ENCODE measurements at places on chromosomes 13 and 19.
A peak's percentile ranks its signal among the peaks of the same experiment; 100 is the strongest.

- peak; percentile 73 for DNase-seq
Observed at GRCh38 chr19:7925171-7925851, 624 bp downstream of the CTXN1 start.

- peak; percentile 74 for DNase-seq
Observed at GRCh38 chr19:45508417-45508860, 1.2 kb downstream of the VASP start.

- no peak for DNase-seq
Observed at GRCh38 chr13:101307181-101307701, 109.1 kb downstream of the NALCN start.

GRCh38 chr13:24124789-24125476 is 35.6 kb upstream of the SPATA13 start:
- no peak for DNase-seq

- DNase-seq, result no peak
Observed at GRCh38 chr13:107770541-107770940, 444.8 kb downstream of the LIG4 start.

GRCh38 chr19:12828494-12828893 is 5.9 kb downstream of the RTBDN start:
- DNase-seq, result no peak

DNA sequence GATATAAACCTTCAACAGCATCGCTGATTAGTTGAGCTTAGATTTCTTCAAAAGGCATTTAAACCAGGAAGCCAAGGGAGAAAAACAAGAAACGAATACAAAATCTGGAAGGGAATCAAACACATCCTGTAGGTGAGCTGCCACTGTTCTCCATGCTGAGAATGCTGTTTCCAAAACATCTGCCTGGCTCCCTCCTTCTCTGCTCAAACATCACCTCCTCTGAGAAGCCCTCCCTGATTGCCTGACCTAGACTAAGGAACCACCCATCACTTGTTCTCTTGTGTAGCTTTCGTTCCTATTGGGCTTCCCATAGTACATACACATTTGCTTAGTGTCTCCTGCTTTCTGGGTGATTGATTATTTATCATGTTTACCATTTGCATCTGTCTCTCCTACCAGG is 152.7 kb downstream of the CACNA1A start:
- no peak for DNase-seq

GRCh38 chr13:23622985-23623384 is 52.8 kb downstream of the TNFRSF19 start:
- DNase-seq, result no peak

DNA sequence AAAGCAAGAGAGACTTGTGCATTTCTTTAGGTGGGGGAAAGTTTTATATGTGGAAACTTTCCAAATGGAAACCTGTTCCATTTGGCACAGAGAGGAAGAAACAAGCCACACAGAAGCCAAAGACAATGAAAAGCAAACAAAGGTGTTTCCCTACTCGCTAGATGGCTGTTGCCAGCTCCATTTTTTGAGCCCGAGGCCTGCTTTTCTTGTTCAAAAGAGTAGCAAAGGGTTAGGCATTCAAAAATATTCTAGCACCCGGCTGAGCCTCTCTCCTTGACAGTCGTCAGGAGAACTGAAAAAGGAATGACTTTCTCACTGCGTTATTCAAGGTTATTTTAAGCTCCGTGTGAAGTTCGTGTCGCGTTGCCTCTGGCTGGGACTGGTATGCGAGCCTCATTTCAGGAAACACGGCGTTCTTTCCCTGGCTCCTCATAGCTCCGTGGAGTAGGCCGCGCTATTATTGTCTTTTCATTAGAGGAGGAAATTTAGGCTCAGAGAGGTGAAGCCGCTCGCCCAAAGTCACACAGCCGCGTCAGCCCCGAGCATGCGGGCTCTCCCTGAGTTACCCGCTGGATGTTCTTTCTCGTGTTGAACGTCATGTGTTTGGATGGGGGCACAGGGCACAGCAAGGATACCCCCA is 7.6 kb downstream of the TRPM4 start:
- DNase-seq, result no peak

- DNase-seq, result peak; percentile 8
Observed at GRCh38 chr19:345320-345879, 804 bp upstream of the MIER2 start.

- DNase-seq, result no peak
Observed at GRCh38 chr19:30593975-30594745, 222.0 kb downstream of the ZNF536 start.

GRCh38 chr19:34189199-34189916 is 17.1 kb downstream of the LSM14A start:
- DNase-seq, result no peak

GRCh38 chr13:45388664-45389063 is 29.5 kb downstream of the SLC25A30 start:
- no peak for DNase-seq

DNA sequence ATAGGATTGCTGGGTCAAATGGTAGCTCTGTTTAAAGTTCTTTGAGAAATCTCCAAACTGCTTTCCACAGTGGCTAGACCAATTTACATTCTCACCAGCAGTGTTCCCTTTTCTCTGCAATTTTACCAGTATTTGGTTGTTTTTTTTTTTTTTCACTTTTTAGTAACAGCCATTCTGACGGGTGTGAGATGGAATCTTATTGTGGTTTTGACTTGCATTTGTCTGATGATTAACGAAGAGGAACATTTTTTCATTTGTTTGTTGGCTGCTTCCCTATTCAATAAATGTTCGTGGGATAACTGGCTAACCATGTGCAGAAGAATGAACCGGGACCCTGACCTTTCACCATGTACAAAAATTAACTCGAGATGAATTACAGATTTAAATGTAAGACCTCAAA is 31.2 kb downstream of the CYP4F2 start:
- no peak for DNase-seq

- no peak for DNase-seq
Observed at GRCh38 chr13:95896301-95896700, 156.9 kb downstream of the UGGT2 start.

GRCh38 chr19:36151144-36152018 is 866 bp downstream of the COX7A1 start:
- peak; percentile 79 for DNase-seq

DNA sequence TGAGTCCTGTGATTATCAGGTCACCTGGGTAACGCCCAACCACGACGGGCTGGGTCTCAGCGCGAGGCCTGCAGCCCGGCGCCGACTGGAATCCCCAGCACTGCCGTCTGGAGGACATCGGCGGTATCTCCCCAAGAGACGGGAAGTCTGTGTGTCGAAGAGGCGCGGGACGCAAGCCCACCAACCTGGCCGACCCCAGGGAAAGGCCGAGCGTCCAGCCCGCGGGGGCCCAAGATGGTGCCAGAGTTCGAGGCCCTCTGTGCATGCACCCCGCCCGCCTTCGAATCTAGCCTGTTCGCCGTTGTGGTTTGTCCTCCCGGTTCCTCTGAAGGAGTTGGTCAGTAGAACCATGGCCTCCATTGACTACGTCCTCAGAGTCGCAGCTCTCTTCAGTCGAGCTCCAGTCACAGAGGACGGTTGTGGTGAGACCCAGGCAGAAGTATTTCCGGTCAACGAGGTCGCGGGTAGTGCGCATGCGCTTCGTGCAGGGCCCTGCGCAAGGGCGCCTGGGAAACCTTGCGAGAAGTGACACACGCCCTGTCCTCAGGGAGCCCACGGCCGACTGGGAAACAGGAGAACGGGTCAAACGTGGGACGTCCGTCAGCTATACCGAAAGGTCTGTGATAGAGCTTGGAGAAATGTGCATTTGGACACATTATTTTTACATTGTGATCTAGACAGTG is 24.1 kb upstream of the PEG3 start:
- DNase-seq, result peak; percentile 74

DNA sequence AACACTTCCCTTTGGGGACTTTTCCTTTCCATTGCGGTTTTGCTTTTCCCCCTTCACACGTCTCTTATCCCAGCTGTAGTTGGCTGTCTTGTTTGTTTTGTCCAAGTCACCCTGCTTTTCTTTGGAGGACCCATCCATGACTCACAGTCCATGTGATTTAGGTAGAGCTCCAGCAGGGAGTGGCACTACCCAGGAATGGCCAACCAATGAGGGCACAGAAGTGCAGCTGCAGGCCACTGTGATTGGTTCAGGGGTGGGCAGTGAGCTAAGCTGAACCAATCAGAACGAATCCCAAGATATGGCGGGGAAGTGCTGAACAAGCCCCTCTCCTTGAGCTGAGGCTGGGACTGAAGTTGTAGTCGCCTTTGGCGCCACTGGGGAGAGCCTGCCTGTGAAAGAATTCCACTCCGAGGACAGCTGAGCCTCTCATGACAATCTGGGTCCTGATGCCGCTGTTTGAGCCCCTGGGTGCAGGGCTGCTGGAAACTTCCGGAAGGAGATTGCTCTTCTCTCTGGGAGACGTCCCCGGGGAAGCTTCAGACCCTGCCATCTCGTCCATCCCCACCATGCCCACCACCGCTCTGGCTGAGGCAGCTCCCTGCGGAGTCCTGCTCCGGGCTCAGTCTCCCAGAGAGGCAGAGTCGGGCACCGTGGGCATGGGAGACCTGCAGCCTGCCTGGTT is 62.9 kb upstream of the URI1 start:
- no peak for DNase-seq

GRCh38 chr19:38060331-38060730 is 153.3 kb downstream of the SIPA1L3 start:
- no peak for DNase-seq

GRCh38 chr19:4233282-4233853 is 4.0 kb downstream of the EBI3 start:
- peak; percentile 41 for DNase-seq

GRCh38 chr13:103403148-103403740 is 337.0 kb upstream of the SLC10A2 start:
- DNase-seq, result no peak

- peak; percentile 58 for DNase-seq
Observed at GRCh38 chr19:17703824-17704463, 15.3 kb upstream of the MAP1S start.

DNA sequence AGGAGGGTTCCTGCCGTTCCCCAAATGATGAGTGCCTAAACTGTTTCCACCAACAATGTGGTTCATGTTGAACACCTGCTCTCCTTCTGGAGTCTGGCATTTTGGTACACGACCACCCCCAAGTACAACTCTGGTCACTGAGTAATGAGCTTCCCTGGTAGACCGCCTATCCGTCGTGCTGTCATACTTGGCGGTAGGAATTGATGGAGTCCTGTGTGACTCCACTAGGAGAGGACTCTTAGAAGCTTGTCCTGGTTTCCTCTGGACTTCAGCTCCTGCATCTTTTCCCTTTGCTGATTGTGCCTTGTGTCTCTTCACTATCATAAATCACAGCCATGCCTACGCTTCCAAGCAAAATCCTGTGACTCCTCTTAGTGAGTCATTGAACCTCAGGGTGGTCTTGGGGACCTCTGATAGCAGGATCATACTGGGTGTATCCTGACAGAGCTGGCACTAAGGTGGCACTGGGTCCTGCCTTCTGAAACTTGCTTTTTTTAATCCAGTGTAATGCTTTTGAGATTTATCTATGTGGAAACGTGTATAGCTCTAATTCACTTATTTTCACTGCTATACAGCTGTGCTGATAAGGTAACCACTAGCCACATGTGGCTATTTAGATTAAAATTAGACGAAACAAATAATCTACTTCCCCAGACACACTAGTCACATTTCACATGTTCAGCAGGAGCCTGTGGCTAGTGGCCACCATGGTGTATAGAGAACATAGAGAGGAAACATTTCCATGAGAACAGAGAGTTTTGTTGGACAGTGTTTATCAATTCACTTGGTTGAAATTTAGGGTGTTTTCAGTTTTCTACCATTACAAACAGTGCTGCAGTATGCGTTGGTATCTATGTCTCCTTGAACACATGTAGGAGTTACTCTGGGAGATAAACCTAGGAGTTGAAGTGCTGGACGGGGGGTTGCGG is 6.1 kb upstream of the ASF1B start:
- DNase-seq, result no peak

- DNase-seq, result no peak
Observed at GRCh38 chr19:10854350-10855089, 6.3 kb downstream of the C19orf38 start.

DNA sequence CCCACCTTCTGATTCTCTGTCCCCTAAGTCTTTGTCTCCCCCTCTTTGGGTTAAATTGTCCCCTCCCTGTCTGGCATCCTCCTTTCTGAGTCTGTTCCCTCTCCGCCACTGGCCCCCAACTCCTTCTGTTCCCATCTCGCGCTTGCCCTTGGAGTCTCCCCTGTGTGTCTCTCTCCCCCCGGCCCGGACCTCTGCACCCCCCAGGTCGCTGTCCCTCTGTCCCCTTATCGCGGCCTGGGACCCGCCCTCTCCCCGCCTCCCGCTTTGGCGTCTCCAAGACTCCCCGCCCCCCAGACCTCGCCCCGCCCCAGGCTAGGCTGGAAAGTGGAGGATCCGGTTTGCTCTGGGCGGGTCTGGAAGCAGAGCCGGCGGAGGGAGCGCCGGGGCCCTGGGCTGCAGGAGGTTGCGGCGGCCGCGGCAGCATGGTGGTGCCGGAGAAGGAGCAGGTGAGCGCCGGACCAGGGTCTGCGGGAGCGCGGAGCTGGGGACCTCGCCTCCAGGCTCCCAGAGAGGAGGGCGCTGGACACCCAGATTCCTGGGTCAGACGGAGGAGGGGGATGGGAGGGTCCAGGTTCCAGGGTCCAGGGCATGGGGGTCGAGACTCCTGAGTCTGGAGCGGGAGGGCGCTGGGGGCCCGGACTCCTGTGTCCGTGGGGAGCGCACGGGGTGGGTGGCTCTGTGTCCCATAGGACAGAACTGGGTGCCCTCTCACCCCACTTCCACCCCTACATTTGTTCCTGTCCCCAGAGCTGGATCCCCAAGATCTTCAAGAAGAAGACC is at the start of gene TRPM4:
Gene TRPM4, plus strand, starts transcription at position 348 of the 780 bp plus-strand sequence. Its CDS starts 75 bp downstream, at position 423.
- peak; percentile 92 for DNase-seq

- DNase-seq, result no peak
Observed at GRCh38 chr13:25291691-25292090, 4.4 kb upstream of the MTMR6 start.
